ENCODE measurements at places on chromosomes 6 and 20.

DNA sequence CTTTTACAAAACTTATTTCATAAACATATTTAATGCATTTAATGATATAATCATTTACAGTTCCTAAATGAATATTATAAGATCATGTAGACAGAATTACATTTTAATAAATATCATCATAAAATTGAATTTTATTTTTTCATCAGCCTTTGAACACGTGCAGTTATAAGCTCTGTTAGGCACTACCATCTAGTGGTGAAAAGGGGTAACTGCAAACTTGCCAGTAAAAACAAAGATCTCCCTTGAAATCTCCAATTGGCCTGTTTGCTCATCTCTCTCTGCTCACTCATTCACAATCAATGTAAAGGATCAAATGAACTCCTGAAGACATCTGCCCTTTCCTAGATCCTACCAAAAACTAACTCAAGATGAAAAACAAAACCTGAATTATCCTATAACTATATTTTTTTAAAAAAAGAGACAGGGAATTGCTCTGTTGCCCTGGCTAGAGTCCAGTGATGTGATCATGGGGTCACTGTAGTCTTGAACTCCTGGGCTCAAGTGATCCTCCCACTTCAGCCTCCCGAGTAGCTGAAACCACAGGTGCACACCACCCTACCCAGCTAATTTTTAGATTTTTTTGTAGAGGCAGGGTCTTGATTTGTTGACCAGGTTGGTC lies 31.7 kb downstream of the SAMHD1 start:
- DNase-seq, result no peak

GRCh38 chr6:134117409-134117808 lies 65.0 kb upstream of the SLC2A12 start:
- no peak for DNase-seq

DNA sequence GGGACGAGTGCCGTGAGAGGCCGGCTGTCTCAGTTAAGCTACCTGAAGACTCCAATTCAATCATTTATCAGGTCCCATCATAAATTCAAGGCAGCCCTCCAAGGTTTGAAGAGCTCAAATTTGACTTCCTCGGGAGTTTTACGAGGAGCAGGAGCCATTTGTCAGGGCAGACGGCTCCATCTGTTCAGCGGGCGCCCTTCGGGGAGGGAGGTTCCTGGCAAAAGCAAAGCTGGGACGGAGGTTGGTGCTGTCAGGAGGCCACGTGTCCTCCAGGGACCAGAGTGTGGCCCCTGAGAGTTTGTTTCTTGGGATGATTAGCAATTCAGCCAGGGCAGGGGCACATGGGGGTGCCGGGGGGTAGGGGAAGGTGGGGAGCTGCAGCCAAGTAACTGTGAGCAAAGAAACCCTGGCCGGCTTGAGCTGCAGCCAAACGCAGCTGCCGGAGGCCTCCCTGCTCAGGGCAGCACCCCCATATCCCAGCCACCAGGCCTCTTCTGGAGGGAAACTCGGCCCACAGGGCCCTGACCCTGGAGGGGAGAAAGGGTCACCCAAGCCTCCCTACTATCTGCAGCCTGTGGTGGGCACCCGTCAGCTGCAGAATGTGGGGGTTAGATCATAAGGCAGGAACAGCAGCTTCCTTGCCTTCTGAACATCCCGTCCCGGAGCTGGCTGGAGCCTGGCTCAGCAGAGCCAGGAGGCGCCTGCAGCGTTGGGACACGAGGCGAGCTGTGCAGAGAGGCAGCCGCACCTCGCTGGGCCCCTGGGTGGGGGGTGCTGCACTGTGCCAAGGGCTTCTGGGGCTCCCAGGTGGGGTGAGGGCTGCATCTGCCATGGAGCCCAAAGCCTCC lies 63.6 kb upstream of the GATA5 start:
- DNase-seq, result peak; percentile 18

GRCh38 chr6:163248051-163248450 lies 166.5 kb upstream of the QKI start:
- DNase-seq, result no peak

DNA sequence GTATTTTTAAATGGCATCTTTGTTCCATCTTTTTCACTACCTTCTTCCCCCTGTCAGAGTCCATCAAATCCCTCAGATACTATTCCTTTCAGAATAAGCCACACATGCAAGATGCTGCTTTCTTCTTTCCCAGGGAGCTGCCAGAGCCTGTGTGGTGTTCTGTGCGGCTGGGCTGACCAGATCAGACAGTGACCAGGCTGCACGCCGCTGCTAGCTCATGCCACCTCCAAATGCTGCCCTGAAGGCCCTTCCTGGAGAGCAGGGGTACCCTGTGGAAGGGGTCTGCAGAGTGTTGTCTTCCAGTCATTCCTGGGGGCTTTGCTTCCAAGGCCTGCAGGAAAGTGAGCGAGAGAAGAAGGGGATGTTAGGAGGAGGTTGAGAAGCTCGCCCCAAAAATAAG lies 179.1 kb upstream of the SUPT3H start:
- no peak for DNase-seq

DNA sequence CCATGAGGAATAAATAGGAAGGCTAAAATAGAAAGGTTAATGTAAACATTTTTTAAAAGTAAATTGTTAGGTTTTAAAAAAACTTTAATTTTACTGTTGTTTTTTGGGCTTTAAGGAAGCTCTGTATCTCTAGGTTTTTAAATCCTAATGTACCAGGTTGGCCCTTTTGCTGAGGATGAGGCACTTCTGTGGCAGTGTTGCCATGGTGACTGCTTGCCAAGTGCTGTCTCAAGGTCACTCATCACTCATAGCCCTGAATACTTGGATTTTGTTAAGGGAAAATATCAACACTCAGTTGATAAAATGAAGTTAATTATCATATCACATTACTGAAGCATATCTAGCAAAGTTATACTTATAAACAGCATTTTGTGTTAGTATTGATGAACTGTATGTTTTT lies 50.2 kb downstream of the NCOA3 start:
- DNase-seq, result peak; percentile 52

DNA sequence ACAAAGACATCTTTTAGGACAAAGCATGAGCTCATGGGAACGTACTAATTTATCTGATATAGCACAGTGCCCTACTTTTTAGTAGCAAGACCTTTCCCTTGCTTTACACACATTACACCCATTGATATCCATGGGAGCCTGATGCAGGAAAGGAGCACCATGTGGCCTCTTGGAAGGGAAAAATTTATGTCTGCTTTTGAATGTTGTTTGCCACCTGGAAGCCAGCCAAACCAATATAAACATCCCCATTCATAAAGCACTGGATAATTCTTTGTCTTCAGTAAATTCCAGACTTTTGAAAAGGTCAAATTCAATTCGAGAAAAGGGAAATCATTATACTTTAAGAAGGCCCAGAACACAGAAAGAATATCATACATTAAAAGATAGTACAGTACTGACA lies 152.3 kb upstream of the BEND6 start:
- DNase-seq, result no peak

- DNase-seq, result no peak
Observed at GRCh38 chr6:44696099-44696498, 308.6 kb downstream of the CDC5L start.

- DNase-seq, result no peak
Observed at GRCh38 chr6:88179692-88180091, 13.5 kb upstream of the CNR1 start.

DNA sequence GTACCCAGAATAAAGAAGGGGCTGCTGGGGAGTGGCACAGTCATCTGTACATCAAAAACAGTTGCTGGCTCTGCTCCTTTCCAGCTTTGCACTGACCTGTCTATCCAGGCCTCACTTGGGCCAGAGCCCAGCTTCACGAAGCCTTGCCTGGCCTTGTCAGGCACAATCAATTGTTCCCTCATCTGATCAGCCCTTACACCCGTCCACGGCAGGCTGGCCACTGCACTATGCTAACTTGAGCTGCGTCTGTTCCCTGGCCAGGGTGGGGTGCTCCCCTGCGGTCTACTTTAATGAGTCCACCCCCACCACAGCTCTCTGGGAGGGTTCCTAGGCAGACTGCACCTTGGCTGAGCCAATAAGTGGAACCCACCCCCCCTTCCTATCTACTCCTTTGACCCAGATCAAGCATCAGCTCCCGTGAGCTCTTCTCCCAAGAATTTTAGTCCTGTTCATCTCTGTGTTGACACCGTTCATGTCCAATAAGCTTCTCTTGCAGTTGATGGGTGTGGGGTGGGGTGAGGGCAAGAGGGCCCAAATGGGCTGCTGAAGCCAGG lies 74.3 kb upstream of the MLN start:
- no peak for DNase-seq

DNA sequence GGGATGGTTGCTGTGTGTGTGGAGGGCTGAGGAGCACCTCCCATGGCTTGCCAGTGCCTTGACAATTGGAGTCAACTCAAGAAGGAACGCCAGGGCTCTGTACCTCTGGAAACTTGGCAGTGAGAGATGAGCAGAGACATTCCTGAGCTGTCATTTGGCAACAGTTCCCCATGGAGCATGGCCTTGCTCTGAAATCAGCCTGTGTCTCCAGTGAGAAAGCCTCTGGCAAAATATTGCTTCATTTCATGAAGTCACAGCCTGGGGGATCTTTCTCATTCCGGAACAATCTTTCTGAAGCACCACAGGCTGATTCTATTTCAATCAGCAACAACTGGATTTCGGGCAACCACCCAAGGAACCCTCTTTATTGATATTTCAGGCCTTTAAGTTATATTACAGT lies 52.2 kb upstream of the FNDC1 start:
- no peak for DNase-seq

GRCh38 chr6:112853162-112853561 lies 506.0 kb downstream of the RFPL4B start:
- DNase-seq, result no peak

GRCh38 chr6:79302341-79302740 lies 67.9 kb upstream of the HMGN3 start:
- DNase-seq, result no peak

DNA sequence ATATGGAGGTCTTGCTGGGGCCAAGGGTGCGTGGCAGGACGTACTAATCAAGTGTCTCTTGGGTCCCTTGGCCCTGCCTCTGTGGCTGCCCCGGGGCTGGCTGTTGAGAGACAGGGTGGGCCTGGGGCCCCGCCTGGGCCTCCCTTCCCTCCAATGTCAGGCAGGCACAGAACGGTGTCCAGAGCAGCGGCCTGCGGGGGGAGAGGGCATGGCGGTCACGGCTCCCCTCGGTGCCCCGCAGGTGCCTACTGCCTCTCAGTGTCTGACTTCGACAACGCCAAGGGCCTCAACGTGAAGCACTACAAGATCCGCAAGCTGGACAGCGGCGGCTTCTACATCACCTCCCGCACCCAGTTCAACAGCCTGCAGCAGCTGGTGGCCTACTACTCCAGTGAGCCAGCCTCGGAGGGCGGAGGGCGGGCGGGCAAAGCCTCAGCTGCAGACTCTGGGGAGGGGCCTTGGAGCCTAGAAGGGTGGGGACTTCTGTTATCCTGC lies 50.0 kb downstream of the SRC start:
- peak; percentile 87 for DNase-seq

- no peak for DNase-seq
Observed at GRCh38 chr6:123811378-123811777, 7.7 kb downstream of the NKAIN2 start.

DNA sequence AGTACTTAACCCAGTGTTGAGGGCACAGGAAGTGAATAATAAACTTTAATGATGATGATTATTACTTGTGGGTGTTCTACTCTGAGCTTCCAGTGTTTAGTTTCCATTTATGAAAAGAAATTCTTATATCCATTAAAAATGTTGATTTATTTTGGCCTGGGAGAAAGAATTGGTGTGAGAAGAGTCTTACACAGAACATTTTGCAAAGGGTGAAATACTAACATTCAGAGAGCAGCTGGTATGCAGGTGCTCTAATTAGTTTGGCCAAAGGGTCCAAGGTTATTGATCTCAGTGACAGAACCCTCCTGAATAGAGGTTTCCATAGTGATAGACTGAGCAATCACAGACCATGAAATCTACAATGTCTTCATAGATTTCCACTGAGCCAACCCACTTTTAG lies 4.4 kb downstream of the OSER1 start:
- DNase-seq, result no peak

- DNase-seq, result no peak
Observed at GRCh38 chr6:35215665-35216411, 2.1 kb downstream of the SCUBE3 start.

- no peak for DNase-seq
Observed at GRCh38 chr6:143614235-143614634, 63.5 kb upstream of the PHACTR2 start.

- DNase-seq, result no peak
Observed at GRCh38 chr6:158894193-158894592, 75.0 kb upstream of the EZR start.

DNA sequence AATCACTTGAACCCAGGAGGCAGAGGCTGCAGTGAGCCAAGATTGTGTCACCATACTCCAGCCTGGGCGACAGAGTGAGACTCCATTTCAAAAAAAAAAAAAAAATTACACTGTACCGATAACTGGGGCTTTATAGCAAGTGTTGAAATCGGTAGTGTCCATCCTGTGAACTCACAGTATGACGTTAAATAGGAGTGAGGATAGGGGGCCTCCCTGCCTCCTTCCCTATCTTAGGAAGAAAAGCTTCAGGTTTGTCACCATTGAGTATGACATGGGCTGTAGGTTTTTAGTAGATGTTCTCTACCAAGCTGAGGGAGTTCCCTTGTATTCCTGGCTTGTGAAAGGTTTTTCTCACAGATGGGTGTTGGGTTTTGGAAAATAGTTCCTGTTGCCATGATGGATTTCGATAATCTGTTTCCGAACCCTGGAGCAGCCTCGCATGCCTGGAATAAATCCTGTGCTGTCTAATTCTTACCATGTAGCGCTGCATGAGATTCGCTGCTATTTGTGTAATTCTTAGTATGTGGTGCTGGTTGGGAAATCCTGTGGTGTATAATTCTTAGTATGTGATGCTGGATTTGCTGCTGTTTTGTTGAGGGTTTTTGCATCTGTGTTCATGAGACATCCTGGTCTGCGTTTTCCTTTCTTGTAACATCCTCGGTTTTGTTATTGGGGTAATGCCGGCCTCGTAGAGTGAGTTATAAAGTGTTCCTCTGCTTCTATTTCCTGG lies 23.6 kb downstream of the NTSR1 start:
- no peak for DNase-seq

- no peak for DNase-seq
Observed at GRCh38 chr20:59453759-59454560, 150.4 kb upstream of the PHACTR3 start.
